ENCODE measurements at places on chromosomes 12 and 14.

DNA sequence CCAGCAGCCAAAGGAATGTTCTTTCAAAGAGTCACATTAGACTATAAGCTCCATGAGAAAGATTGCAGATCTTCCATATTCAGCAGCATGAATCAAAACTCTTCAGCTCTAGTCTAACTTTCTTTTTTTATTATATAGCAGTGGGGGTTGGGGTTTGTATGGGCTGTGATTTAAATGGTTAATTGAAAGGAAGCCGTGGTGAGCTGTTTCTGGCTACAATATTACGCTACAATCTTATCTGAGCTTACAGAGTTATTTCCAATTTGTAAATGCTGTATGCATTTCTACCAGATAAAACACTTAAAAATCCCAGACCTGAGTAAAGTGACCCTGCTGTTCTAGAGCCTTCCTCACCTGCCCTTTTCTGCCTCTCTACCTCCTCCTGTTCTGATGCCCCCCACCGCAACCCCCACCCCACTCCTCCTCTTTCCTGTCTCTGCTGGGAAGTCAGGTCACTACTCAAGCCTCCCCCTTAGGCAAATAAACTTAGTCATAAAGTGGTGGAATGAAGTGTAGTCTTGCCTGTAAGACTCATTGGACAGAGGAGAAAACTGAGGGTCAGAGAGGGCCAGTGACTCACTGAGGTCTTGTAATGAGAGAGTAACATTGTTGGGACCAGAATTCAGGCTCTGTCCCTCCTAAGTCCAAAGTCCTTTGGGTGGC, 1089.5 kb downstream of the BCL11B start:
- DNase-seq: peak; percentile 59

DNA sequence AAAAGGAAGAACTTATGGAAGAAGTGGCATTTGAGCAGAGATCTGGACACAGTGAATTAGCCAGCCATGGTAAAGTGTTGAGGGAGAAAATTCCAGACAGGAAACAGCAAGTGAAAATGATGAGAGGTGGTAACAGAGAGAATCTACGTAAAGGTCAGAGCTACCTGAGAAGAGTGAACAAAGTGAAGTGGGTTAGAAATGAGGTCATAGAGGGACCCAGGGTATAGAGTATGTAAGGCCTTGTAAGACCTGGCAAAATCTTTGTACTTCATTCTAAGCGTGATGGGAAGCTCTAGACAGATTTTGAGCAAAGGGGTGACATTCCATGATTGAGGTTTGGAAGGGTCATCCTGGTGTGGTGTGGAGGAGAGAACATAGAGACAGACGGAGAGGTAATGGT, 49.3 kb upstream of the LRRK2 start:
- no peak for DNase-seq

DNA sequence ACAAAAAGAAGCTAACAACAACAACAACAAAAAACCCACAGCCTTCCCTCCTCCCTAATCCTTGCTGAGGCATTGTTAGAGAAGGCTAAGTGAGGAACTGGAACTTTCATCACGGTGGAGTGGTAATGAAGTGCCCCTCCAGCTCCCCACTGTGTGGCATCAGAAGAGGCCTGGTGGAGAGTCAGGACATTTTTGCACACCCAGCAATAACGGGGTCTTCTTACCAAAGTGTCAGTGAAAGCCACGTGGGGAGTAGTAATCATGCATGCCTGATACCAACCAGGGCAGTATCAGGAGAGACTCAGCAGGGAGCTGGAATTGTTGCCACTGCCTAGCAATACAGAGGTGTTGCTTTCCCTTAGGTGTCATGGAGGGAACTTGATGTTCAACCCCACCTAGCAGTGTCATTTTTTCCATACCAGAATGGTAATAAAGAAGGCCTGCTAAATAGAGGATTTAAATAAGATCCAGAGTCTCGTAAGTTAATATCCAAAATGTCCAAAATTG, 299.7 kb upstream of the RGS6 start:
- no peak for DNase-seq

GRCh38 chr14:39912192-39913100, 480.2 kb upstream of the FBXO33 start:
- DNase-seq: no peak

- DNase-seq: no peak
These were observed 42.8 kb upstream of the RNASE3 start for GRCh38 chr14:20848316-20848954.

GRCh38 chr14:55540847-55541773, 38.9 kb upstream of the KTN1 start:
- DNase-seq: no peak

DNA sequence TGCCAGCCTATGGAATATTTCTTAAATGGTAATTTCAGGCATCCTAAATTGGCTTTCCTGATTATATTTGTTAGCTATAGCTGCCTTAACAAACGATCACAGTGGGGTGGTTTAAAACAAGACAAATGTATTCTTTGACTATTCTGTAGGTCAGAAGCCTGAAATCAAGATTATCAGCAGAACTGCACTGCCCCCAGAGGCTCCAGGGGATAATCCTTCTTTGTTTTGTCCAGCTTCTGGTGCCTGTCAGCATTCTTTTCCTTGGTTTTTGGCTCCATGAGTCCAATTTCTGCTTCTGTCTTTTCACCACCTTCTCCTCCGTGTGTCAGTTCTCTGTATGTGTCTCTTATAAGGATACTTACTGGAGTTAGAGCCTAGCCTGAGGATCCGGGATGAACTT, 1282.2 kb upstream of the USP15 start:
- DNase-seq: no peak

- DNase-seq: no peak
These were observed 72.9 kb upstream of the FOXN3 start for GRCh38 chr14:89489761-89490437.

GRCh38 chr12:95227818-95228356, 10.3 kb downstream of the VEZT start:
- DNase-seq: no peak

DNA sequence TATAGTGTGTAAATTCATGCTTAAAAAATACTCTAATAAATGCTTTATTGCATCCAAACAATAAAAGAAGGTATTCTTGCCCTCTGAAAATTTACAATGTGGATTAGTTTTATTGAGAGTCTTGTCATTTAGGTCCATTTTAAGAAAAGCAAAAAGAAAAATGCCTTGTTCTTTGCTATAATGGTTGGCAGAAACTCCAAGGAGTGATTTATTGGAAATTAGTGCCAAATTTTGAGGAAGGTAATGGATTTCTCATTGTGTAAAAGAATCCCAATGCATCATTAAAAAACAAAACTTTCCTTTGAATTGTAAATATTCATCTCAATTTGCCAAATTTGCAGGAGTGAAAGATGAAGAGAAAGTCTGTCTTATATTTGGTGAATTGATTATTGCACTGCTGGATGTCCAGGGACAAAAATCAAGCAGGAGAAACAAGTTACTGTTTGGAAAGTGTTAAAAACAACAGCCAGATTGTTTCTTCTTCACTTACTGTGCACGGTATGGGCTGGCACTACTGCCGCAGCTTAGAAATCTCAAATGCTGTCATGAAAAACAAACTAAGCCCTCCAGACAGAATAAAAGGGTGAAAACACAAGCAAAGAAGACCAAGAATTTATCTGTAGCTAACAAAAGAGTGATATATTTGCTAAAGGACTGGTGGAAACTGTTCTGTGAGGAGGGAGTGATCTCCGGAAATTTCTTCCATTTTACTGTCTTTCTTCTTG, 511.7 kb downstream of the TMTC2 start:
- DNase-seq: no peak

GRCh38 chr12:52230364-52231281, 2.4 kb upstream of the KRT7 start:
- no peak for DNase-seq

DNA sequence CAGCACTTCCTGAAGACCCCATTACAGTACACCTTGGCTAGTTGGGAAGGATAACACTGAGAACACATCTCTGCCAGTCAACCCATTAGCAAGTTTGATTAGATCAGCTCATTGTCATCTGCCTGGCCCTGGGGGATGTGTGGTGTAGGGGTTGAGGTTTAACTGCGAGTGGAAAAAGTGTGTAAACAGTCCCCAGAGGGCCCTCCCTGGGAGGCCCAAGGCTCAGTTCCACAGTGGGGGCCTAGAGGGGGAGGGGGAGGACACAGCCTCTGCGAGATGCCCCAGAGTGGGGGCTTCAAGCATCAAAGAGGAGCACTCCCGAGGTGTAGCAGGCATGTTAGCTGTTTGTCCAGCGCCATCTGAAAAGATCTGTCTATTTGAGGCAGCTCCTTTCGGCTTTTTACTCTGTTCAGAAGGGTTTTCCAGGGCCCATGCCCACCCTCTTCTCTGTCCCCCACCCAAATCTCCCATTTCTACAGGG, 344 bp downstream of the LPAR5 start:
- DNase-seq: peak; percentile 43

DNA sequence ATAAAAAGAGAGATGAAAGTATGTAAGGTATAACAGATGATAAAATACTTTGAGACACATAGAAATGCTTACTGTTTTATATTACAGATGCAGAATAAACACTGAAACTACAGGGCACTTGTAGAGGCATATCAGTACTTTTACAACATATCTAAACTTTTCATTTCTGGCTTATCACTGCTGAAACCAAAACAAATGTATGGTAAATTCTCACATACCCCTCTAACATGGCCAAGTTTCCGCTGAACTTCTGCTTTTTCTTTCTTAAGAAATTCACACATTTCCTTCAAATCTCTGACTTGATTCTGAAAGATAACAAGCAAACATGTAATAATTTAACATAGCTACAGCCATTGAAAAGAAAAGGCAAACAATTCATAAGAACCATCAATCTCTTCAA, 33.3 kb upstream of the C12orf50 start:
- no peak for DNase-seq

GRCh38 chr14:55353686-55354467, 57.8 kb downstream of the ATG14 start:
- no peak for DNase-seq

DNA sequence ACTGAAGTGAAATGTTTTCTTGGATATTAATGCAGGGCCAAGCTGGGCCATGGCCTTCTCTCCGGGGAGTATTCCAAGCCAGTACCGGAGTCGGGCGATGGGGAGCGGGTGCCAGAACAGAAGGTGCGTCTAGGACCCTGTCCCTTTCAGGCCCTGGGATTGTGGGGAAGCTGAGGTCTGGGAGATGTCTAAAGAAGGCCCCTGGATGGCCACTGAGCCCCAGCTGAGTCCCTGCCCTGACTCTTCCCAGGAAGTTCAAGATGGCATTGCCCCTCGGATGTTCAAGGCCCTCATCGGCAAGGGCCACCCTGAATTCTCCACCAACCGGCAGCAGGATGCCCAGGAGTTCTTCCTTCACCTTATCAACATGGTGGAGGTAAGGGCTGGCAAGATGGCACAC, 7.2 kb upstream of the TPI1 start:
- no peak for DNase-seq

DNA sequence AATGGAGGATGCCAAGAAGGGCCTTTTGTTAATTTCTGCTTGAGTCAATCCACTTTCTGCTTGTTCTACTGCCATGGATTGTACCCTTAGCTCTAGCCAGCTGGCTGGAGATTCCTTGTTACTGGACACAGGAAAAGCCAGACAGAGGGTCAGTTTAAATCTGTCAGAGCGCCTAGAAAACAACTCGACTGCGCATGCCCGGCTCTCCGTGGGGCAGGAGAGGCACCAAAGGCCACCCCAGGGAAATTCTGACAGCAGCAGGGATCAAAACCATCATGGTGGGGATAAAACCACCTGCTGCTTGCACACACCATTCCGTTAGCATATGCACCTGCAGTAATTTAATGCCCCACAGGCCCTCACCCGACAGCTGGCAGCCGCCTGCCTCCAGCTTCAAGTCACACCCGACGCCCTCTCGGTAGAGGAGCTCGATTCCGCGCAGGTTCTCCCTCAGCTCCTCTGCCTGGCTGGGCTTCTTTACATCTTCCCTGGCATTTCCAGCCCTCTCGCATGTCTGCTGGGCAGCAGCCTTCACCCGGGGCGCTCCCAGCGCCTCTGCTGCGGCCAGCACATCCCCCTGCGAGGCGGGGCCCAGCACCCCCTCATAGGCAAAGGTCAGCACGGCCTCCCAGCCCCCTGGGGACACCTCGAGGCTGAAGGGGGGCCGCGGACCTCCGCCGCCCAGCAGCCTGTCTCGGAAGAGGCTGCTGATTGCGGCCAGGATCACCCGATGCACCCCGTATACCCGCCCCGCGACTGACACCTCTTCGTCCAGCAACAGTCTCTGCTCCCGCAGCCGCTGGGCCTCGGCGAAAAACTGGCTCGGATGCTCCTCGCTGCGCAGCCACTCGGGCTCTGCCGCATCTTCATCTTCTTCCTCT, 1.0 kb downstream of the KLHL33 start:
- DNase-seq: no peak

GRCh38 chr14:32047791-32048190, 29.3 kb upstream of the ARHGAP5 start:
- no peak for DNase-seq

DNA sequence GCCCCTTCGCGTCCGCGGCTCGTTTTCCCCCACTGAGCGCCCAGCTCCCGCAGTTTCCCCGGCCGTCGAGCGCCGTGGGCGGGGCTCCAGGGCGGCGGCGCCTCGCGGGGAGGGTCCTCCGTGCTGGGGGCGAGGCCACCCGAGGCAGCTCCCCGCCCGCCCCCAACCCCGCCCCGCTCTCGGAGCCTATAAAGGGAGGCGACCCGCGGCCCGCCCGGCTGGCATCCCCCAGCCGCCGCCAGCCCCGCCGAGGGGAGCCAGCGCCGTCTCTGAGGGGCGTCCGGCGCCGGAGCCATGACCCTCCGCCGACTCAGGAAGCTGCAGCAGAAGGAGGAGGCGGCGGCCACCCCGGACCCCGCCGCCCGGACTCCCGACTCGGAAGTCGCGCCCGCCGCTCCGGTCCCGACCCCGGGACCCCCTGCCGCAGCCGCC, at the start of gene TAMALIN:
Gene TAMALIN, plus strand, starts transcription at position 221 of the 432 bp plus-strand sequence. Its CDS starts 74 bp downstream, at position 295.
- peak; percentile 80 for DNase-seq

DNA sequence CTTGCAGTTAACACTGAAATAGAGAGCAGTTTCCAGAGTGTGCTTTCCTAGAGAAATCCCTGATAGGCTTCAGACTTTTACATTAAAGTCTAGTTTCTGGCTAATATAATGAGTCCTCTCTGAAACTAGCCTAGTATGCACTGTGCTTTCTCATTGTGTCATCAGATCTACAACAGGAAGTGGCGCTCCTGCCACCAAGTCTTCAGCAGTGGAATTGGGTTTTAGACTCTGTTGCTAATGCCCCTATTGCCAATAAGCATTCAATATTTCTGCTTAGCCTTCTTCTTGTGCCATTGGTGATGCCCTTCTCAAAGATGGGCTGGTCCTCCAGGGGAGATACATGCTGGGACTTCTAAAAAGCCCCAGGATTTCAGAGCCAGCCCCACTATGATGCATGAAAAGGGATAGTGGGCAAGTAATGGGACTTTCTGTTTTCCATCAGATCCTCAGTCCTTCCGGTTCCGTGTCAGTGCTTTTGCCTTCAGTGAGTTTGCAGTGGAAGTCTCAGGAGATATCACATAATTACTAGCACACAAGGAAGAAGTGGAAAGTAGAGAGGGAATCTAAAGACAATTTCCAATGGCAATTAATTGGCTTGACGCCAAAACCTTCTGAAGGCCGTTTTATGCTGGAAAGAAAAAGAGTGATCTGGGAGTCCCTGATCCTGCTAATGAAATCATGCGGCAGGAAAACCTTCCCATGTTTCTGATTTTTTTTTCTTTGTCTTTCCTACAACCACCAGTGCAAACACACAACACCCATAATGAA, 50.0 kb downstream of the SSPN start:
- DNase-seq: no peak
